ENCODE measurements at places on chromosomes 2 and 18. TPM values are rescaled to one million over a fixed set of nuclear protein-coding genes. Genes with fewer than 3 reads are reported as not detected.

C2orf72 gene
- under 0.01 TPM for total RNA-seq

EIPR1 gene
- 44.5 TPM for total RNA-seq

C2orf80 gene
- not detected for total RNA-seq

UGT1A1 gene
- 1.5 TPM for total RNA-seq

HOXD3 gene
- total RNA-seq: not detected

PRKCE gene
- total RNA-seq: 6.3 TPM

TRAF3IP1 gene
- 11.4 TPM for total RNA-seq

LTBP1 gene
- 6.6 TPM for total RNA-seq

GYPC gene
- total RNA-seq: 0.51 TPM

IL36G gene
- not detected for total RNA-seq

- no peak for DNase-seq
Measured at GRCh38 chr18:9834551-9834950, 51.2 kb upstream of the TXNDC2 start.

- DNase-seq: no peak
Measured at GRCh38 chr2:23967846-23968245, 27.6 kb downstream of the UBXN2A start.

- no peak for DNase-seq
Measured at GRCh38 chr2:147709655-147710054, 135.2 kb upstream of the ACVR2A start.

DNA sequence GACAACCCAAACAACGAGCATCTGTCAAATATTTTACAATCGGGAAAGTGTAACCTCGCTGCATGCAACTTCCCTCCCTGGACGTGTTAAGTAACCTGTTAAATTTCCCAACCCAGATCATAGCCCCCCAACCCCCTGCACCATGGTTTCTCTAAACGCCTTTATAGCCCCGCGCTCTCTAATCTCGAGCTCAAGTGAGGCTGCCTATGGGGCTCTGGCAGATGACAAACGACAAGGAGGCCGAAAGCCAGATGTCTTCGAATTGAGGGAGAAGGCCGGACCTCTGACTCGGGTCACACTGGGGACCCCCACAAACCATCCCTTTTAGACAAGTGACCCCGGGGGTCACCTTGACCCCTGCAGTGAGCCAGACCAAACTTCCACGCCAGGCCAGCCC lies 526 bp downstream of the COX7A2L start:
- DNase-seq: no peak

DNA sequence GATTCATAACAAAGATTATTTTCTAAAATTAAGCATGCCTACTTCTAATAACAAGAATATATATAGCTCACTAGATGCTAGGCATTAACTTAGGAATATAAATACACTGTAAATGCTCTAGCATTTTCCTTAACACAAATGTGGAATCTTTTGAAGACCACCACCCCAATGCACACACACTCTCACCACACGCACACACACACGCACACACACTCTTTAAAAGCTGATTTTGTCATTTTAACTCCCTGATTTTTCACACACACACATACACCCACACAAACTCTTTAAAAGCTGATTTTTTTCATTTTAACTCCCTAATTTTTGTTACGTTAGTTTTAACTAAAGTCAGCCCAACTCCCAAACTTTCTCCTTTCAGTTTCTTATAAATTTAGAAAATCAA lies 3.0 kb downstream of the COL5A2 start:
- no peak for DNase-seq

GRCh38 chr2:98324181-98324580 lies 22.1 kb upstream of the CNGA3 start:
- DNase-seq: no peak

GRCh38 chr2:236687296-236687965 lies 117.8 kb downstream of the ACKR3 start:
- peak; percentile 28 for DNase-seq

DNA sequence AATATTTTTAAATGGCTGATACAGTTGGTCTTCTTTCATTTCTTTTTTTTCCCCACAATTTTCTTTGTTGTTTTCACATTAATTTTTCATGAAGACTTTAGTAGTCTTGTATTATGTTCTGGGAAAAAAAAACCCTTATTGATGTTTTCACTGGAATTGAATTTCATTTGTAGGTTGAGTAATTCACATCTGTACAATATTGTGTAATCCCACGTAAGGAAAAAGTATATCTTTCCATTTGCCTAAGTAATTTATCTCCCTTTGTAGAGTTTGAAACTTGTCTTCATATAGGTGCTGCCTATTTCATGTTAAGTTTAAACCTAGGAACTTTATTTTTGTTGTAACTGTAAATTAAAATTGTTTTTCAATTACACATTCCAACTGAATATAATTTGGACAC lies 2.0 kb downstream of the DNAJC27 start:
- DNase-seq: no peak

GRCh38 chr2:29363111-29363510 lies 247.9 kb downstream of the CLIP4 start:
- DNase-seq: no peak

- peak; percentile 89 for DNase-seq
Measured at GRCh38 chr18:61992285-61992684, 99.5 kb upstream of the RNF152 start.

Measured in bronchial epithelial cell (primary cell).